GDM1 (cell line): ENCODE measurements at places on chromosomes 12 and 14.

GRCh38 chr12:57793920-57794319 is 11.3 kb downstream of the TSFM start:
- DNase-seq = no peak

DNA sequence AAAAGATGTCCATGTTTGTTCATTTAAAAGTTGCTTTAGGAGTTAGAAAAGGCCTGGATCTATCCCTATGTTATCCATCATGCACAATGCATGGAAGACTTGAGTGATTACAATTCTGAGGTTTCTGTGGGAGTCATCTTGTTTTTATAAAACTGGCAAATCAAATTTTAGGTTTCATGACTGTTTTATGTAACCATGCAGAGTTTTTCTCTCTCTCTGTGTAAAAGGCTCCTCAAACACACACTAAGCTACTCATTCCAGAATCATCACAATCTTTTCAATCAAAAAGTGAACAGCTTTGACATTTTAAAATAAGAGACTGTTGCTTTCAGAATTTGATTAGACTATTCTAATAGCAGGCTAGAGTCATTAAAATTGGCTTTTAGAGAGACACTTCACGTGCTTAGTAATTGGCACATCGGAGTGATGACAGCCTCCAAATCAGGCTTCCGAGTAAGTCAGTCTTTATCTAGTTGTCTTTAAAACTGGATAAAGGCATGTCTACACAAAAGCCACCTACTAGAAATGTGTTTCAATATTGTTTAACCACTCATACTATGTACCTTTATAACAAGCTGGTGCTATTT is 31.9 kb downstream of the PRICKLE1 start:
- DNase-seq = no peak

DNA sequence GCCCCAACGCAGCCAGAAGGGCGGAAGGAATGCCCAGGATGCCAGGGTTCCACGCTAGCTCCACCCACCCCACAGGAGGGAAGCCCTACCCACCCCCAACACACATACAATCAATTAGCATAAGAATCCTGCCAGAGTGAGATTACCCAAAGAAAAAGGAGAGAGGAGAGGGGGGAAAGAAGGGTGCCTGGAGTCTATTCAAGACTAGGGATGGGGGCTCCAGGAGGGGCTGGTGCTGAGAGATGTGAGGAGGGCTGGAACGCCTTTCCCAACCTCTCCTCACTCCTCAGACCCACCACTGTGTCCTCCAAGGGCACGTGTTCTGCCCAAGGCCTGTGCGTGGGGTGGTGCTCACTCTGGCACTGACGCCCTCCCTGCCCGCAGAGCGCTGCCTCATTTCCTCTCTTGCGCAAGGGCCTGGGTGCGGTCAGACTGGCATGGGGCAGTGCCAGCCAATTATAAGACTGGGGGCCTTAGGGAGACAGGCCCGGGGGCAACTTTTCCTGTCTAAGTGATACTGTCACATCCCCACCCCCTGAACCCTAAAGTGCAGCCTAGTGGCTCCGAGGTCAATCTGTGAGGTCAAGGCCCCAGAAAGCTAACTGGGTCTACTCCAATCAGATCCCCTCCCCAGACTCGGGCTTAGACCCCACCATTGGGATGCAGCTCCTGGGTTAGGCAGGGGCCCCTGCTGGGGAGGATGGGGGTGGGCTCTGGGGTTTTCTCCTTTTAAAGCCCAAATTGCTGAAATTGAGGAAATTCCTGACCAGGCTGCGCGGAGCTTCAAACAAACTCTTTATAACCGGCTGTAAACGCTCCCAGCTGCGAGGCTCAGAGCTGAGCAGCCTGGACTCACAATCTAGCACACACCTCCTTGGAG is 10.2 kb upstream of the ITGB7 start:
- peak; percentile 41 for DNase-seq

DNA sequence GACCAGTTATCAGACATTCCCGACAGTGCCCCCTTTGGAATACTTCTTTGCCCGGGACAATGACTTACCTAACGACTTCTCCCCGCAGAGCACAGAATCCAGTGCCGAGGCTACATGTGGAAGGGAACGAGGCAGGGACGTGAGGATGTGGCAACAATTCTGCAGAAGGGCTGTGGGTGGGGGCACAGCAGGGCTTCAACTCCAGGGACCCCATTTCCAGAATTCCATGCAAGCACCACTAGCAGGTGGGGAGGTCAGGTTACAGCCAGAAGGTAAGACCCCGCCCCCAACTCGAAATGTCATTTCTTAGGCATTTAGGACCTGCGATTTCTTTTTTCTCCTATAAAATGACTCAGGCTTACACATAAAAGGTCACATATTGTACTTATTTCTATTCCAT is 207.9 kb downstream of the TMEM132C start:
- DNase-seq = no peak

GRCh38 chr12:63093711-63094110 is 57.3 kb downstream of the AVPR1A start:
- no peak for DNase-seq

DNA sequence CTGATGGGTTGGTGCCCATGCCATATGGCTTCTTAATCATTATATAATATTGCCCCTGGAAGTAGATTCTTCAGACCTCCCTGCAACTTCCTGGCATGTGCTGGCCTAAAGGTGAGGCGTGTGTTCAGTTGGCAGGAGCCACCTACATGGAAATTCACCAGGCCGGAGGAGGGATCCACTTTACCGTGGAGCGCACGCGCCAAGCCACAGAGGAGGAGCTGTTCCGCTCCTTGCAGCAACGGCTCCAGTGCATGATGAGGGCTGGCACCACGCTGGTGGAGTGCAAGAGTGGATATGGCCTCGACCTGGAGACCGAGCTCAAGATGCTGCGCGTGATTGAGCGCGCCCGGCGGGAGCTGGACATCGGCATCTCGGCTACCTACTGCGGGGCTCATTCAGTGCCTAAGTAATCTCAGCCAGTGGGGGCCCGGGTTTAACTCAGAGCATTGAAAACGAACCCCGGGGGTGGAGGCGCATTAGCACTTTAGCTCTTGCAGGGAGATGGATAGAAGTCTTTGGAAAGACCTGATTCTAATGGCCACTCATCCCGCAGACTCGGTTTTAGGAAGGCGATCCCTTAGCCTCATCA is 13.5 kb downstream of the AMDHD1 start:
- DNase-seq = no peak

GRCh38 chr14:67172520-67172919 is 16.7 kb upstream of the GARIN2 start:
- no peak for DNase-seq

GRCh38 chr12:78040111-78040510 is 209.4 kb downstream of the NAV3 start:
- DNase-seq = no peak

DNA sequence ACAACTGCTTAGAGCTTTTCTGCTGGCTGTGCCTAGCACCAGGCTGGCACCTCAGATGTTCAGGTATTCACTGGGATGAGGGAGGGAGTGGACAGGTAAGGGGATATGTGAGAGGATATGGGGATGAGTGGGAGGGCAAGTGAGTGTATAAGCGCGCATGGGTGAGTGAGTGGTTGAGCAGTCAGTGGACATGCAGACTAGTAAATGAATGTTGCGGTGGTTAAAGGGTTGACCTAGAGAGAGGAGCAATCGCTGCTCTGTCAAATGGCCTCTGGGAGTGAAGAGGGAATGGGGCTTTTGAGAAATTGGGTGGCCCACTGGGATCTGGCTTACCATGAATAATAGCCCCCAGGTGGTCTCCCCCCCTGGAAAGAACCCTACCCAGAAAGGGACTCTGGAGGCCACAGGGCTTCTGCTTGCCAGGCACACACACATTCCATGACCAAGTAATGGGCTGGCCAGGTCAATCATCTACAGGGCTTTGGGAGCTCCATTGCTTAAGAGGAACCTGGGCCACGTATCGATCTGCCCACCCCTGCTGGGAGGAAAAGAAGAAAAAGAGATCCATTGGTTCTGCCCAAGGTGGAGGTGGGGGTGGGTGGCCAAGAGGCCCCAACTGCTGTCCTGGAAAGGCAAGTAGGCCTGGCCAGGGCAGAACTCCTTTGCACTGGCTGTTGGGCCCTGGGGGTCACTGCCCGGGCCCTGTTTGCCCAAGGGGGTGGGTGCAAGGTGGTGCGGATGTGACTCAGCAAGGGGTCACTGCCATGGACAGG is 30.8 kb upstream of the ZFP36L1 start:
- DNase-seq = no peak

DNA sequence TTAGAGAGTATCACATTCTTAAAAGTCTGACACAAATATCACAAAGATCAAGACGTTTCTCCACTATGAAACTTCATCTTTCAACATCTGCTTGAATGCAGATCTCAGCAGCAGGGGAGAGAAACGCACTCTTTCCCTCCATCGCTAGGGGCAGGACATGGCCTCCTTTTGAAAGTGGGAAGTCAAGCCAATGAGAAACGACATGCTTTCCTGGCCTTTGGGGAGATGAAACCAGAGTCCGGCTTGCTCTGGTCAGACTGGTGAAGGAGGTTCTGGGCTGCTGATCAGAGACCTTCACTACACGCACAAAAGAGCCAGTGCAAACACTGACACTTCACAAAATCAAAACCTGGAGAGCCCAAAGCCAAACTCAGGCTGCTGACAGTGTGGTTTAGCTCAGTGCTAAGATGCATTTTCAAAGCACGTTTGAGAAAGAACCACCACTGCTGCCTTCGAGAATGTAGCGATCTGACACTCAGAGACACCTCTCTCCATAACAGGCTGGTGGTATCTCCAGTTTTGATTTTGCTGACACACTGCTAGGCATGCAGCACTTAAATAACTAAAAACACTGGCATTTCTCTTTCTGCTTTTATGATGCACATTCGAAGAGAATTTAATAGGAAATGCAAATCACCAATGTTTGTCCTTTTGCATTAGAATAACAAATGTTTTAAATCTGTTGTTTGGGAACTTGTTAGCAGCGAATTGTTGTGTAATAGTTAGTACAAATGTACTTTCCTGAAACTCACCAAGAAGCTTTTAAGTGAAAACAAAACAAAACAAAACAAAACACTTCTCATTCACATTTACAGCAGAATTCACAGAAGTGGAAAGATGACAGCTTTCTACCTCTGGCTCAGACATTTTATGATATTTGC is 93.9 kb upstream of the OVCH1 start:
- no peak for DNase-seq

- no peak for DNase-seq
These were observed 40.5 kb upstream of the C14orf132 start for GRCh38 chr14:95998656-95999055.

DNA sequence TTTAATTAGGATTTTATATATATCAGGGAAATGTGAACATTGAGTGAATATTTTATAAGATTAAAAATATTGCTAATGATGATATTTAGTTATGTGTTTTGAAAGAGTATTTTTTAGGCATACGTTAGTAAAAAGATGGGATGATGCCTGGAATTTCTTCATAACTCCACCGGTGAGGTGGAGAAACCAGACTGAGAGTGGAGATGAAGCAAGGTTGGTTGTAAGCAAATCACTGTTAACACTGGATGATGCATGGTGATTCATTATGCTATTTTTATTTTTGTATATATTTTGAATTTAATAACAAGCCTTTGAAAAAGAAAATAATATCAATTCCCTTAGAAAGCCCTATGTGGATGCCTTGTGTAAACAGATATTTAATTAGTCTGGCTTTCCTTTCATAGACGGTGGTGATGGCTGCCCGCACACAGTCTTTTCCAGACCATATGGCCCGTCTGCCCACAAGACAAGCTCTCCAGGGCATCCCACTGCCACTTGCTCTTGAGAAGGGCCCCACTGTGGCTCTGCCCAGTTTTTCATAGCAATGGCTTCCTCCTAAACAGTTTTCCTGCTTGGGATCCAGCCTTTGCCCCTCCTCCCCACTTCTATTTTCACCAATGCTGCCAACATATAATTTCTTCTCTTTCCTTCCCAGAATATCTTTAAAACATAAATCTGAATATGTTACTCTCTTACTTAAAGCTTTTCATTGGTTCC is 95.4 kb downstream of the HELB start:
- DNase-seq = no peak
